ENCODE measurements at places on chromosomes 3 and 15.

DNA sequence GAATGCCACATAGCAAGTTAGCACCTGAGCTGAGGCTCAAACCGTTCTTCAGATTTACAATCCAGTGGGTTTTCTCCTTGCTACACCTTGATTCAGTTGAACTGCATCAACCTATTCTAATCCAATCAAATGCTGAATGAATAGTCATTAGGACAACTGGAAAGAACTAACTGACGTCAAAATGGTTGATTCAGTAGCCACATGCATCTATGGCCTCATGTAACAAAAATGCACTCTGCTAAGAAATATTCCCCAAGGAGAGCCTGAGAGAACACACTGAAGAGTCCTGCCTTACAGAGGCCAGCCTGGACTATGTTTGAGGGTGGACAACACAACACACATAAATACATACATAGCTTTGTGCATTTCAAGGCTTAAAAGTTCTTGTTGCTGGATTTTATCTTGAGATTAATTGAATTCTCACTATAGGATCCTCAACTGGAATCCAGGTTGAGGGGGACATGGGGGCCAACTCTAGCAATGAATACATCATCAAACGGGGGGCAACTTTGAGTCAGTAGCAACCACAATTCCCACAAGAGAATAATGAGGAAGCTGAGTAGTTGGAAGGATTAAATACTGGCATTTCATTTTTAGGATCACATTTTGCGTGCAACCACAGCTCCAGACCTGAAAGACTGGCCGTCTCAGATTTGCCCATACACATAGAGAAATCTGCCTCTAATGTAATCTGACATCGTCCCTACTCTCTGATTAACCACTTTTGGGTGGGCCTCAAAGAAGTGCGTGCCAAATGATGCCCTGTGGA lies 280.2 kb upstream of the ICE2 start:
- peak; percentile 97 for DNase-seq

DNA sequence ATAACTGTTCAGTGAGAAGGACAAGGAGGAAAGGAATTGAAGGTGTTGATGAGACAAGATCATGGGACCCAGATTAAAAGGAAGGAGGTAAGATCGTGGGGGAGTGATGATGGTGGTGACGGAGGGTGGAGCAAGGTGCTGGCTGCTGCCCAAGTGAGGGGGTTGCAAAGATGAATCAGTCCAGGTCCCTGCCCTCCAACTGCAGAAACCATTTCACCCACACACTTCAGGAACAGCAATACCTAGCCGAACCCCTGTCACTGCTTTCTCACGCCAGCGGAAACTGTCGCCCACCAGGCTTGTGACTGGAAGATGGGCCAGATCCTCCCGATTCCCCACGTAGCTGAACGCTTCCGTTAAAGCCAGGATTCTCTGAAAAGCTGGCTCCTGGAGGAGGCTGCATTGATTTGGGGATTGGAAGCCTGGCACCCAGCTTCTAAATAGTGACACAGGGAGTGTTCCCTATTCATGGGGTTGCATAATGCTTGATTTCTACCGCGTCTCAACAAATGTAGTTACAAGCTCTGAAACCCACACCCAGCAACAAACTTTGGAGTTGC lies 3.2 kb upstream of the LSG1 start:
- DNase-seq = no peak

GRCh38 chr15:90320062-90320884 lies 31.8 kb upstream of the ZNF774 start:
- peak; percentile 90 for DNase-seq

DNA sequence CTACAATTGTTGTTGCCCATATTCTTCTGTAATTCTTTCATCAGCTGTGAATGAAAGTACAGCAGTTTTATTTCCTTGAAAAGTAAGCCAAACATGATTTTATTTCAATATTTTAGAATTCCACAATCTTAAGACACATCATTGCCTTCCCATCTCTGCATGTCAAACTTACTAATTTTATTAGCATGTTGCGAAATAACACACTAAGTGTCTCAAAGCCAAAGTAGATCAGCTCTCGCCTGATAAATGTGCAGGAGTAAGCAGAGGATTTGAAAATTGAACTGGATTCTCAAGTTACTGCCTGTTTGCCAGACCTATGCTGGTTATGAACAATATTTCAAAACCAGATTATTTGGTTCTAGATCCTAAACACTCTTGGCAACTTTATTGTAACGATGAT lies 25.7 kb downstream of the TGFBR2 start:
- no peak for DNase-seq

DNA sequence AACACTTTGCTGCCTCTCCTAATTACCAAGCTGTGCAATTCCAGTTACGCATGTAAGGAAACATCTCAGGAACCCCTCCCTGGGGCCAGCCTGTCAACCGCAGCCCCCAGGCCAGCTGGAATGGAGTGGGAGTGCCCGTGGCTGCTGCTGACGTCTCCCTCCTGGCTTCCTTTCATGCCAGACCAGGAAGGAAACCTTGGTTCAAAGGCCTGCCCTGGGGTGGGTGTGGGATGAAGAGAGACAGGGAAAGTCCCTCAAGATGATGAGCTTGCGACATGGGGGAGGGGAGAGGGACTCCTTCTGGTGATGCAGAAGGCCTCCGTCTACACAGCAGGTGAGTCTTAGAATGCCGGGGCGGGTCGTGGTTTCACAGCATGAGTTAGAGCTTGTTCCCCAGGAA lies 11.4 kb upstream of the CYP11A1 start:
- DNase-seq = peak; percentile 64

DNA sequence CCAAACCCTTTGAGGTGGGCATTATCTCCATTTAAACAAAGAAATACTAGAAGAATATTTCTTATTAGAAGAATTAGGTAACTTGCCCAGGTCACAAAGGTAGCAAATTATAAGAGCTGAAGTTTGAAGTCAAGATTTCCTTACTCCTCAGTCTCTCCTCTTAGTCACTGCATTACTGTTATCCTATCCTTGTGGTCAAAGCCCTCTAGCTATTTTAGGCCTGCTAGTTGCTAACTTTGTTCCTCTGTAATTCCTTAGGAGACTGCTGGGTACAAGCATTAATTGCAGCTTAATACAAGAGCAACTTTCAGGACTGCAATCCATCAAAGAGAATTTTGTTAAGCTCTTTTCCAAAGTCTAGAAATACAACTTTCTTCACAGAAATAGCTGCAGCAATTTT lies 528.2 kb downstream of the ZIC1 start:
- DNase-seq = peak; percentile 46
